Naive thymus-derived CD8-positive, alpha-beta T cell (primary cell): ENCODE measurements at places on chromosomes 16 and 17. TPM values are rescaled to one million over a fixed set of nuclear protein-coding genes. Genes with fewer than 3 reads are reported as not detected.

- no peak for DNase-seq
These were observed 16.9 kb downstream of the RAB40C start for GRCh38 chr16:606656-607307.

DNA sequence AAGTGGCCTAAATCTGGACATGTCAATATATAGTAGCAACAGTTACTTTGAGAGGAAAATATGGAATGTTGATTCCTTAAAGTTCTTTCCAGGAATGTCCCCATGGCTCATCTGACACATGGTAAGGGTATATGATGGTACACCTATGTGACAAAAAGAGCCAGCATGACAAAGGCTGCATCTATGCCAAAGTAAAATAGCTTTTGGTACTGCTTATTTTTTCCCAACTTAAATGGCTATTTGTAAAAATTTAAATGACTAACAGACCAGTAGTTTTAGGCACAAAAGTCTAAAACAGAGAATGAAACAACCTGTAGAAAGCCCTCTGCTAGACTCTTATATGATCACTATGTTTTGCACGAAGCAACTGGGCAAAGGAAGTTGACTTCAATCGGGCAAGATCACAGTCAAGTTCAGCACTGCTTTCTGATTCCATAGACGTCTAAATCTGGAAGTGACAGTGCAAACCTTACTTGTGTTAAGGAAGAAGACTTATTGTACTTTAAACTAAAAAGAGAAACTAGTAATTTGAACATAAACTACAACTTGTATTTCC lies 135.1 kb downstream of the SKAP1 start:
- DNase-seq: no peak

DNA sequence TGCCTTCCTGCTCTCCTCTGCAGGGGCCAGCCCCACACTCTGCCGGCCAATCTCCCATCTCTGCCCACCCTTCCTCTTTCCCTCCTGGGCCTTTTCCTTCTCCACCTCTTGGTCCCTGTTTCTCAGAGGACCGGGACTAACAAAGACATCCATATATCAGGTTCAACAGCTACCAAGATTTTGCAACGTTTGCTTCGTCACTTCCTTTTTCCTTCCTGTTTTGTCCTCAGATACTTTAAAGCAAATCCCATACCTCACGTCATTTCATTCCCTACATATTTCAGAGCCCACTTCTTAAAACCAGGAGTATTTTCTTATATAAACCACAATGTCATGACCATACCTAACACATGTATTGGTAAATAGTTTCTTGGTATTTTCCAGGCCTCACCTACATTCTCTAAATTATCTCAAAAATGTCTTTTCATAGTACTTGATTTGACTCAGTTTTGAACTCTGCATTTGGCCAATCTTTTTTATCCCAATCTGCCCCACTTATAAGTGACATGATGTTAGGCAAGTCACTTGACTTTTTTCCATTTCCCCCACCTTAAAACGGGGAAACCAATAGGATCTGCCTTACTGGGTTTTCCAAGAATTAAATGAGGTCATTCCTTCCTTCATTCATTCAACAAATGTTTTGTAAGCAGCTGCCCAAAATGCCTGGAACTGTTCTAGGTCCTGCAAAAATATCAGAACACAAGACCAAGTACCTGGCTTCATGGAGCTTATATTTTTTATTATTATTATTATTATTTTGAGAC lies 7.2 kb upstream of the USP10 start:
- no peak for DNase-seq

GRCh38 chr17:70523426-70523825 lies 354.1 kb downstream of the KCNJ2 start:
- no peak for DNase-seq

DNA sequence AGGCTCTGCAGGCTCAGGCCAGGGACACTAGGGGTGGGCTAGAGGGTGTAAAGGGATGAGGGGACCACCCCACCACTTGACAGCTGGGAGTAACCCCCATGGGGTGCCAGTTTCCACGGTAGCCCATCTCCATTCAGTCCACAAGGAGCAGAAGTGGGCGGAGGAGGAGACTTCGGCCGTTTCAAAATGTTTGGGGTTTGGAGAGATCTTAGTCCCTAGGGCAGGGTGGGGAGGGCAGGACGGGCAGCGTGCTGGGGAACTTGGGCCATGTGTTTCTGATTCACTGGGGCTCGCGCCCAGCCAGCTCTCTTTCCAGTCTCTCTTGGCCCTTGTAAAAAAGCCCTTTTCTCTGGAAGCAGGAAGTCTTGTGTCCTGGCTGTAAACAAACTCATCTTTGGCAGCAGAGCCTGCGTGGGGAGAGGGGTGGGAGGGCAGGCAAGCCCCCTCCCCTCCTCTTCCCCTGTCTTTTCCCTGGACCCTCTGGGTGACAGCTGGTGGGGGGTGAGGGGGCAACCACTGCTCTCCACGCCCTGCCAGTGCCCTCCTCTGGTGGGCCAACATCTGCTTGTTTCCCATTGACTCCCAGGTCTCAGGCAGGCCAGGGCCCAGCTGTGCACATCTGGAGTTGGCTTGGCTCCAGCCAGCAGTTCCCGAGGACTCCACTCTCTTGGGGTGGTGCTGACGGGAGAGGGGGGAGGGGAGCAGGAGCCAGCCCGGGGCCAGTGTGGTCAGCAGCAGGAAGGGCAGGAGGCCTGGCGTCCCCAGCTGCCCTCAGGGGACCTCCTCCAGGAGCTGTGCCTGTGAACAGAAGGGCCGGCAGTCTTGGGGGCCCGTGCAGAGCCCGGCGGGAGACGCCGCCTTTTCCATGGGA lies 8.1 kb downstream of the CYGB start:
- DNase-seq: no peak

GRCh38 chr16:2214719-2214968 lies at the start of gene PGP:
PGP (minus strand) TSS chr16:2214840; CDS start chr16:2214777, 63 bp downstream.
- no peak for DNase-seq

GRCh38 chr17:74637926-74638325 lies 14.4 kb upstream of the CD300E start:
- DNase-seq: no peak

- no peak for DNase-seq
These were observed 61.6 kb downstream of the SKAP1 start for GRCh38 chr17:48368352-48368908.

GRCh38 chr16:63896383-63897109 lies 1225.3 kb downstream of the CDH11 start:
- DNase-seq: no peak

- no peak for DNase-seq
These were observed 72.7 kb downstream of the TMEM132E start for GRCh38 chr17:34652021-34652555.

DNA sequence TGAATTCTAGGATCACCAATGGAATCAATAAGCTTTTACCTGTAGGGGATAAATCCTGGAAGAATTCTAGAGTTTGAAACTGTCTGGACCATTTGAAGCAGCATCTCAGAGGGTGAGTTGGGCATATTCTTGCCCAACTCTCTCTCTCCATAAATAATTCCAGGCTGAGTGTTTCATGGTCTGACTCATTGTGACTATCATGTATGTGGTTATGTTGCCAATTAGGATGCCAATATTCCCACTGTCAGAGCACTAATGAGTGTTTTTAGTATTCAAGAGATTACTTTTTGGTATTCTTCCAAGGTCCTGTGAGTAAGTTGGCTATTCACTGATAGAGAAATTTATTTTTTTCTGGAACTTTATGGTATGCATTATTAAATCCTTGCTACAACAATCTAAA lies 456.9 kb downstream of the TOX3 start:
- no peak for DNase-seq

DNA sequence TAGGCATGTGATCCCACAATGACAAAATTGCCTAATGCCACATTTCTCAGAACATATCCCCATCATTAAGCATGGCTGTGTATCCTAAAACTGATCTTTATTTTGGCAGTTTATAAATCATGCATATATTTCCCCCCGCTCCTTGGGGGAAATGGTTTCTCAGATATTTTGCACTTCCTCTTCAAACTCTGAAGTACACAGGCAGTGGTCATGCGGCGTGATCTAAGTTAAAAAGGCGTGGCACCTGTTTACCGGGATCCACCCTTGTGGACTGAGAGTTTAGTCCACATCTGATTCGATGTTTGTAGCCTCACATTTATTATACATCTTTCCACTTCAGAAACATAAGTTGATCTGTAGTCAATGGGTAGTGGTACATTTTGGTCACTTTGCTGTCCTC lies 51.4 kb downstream of the USP10 start:
- DNase-seq: no peak

GRCh38 chr16:2512735-2513404 lies 882 bp upstream of the ATP6V0C start:
- peak; percentile 67 for DNase-seq

- peak; percentile 74 for DNase-seq
These were observed 40.7 kb downstream of the ZDHHC7 start for GRCh38 chr16:84970447-84971127.

- DNase-seq: no peak
These were observed 21.4 kb downstream of the HIC1 start for GRCh38 chr17:2076087-2076984.

GRCh38 chr16:47578573-47578972 lies 117.4 kb downstream of the PHKB start:
- DNase-seq: no peak

The KRT33A gene
- not detected for polyA plus RNA-seq

The MARVELD3 gene
- not detected for polyA plus RNA-seq

The DPEP3 gene
- 1.1 TPM for polyA plus RNA-seq

The SLC16A11 gene
- 2.0 TPM for polyA plus RNA-seq

The TK1 gene
- polyA plus RNA-seq: 1.1 TPM

The HBQ1 gene
- 0.71 TPM for polyA plus RNA-seq

The SOST gene
- not detected for polyA plus RNA-seq

The TMIGD1 gene
- not detected for polyA plus RNA-seq

The IL17C gene
- 0.16 TPM for polyA plus RNA-seq

The SDK2 gene
- polyA plus RNA-seq: 1.6 TPM

The KRT17 gene
- not detected for polyA plus RNA-seq

The HOXB8 gene
- polyA plus RNA-seq: not detected

The CD2BP2 gene
- 21.9 TPM for polyA plus RNA-seq
